ENCODE measurements at places on chromosomes 7 and 10.

DNA sequence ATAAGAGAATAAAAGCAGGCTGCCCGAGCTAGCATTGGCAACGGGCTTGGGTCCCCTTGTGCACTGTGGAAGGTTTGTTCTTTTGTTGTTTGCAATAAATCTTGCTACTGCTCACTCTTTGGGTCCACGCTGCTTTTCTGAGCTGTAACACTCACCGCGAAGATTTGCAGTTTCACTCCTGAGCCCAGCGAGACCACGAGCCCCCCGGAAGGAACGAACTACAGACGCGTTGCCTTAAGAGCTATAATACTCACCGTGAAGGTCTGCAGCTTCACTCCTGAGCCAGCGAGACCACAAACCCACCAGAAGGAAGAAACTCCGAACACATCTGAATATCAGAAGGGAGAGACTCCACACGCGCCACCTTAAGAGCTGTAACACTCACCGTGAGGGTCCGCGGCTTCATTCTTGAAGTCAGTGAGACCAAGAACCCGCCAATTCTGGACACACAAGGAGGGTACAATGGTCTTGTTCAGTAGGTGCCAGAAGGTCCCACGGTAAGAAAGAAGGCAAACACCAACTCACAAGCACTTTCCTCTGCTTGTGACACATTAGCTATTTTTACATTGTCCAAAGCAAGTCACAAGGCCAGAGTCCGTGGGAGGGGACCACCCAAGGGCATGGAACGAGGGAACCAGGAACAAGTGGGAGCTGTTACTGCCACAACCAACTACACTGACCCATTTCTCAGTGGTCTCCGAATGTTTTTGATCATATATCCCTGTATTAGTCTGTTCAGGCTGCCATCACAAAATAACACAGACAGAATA is 29.2 kb upstream of the CACUL1 start:
- no peak for DNase-seq

DNA sequence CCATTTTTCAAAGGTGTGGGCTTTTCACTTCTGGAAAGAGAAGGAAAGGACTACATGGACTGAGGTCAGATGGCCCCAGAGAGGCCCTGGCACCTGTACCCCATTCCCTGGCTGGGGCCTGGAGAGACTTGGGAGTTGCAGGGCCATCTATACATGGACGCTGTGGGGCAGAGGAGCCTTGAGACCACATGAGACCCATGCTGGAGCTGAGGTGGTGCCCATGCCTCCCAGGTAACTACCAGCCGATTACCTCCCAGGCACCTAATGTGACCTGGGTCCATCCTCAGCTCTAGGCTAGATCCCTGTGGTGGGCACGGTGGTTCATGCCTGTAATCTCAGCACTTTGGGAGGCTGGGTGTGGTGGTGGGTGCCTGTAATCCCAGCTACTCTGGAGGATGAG is 81.3 kb downstream of the GPR26 start:
- no peak for DNase-seq

DNA sequence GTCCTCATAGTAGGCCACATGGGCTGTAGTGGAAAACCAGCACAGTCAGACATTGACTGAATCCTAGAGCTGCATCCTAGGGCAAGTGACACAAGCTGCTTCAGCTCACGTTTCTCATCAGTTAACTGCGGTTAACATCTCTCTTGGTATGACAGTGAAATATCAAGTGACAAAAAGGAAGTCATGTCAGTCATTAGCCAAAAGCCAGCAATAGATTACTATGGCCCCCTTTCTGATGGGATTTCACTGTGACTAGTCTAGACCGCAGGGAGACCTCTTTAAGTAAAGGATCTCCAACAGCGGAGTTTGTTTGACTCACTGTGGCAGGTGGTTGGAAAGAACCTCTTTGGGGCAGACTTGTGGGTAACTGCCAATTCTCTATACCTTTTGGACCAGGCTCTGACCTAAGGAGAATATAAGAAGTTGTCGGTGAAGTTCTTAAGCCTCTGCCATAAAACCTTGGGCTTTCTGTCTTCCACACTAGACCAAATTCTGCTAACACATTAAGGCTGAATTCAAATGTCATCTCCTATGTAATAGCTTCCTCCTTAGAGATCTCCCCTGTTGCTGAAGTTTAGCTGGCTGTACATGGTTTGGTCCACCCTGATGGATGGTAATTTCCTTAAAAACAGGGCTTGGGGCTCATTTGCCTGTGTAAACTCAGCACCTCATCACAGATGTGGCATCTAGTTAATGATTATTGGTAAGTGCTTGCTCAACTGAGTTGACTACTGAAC is 115.3 kb downstream of the SGMS1 start:
- DNase-seq, result no peak

GRCh38 chr7:150314639-150315239 is 8.4 kb upstream of the LRRC61 start:
- DNase-seq, result no peak

DNA sequence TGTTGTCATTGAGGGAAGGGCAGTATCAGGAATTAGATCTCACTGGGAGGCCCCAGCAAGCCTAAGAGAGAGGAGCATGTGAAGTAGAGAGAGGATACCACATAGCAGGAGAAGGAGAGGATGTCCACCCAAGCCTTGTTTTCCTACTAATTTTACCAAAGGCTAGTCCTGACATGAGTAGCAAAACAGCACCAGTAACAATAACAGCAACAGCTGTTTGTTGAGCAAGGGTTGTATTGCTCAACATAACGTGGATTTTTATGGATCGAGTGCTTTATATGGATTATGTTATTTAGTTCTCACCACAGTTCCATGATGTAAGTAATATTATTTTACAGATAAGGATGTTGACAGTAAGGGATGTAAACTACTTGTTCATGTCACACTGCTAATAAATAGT is 135.2 kb upstream of the DLX6 start:
- no peak for DNase-seq

- DNase-seq, result peak; percentile 22
Measured at GRCh38 chr7:4809091-4809591, 33.7 kb downstream of the AP5Z1 start.

DNA sequence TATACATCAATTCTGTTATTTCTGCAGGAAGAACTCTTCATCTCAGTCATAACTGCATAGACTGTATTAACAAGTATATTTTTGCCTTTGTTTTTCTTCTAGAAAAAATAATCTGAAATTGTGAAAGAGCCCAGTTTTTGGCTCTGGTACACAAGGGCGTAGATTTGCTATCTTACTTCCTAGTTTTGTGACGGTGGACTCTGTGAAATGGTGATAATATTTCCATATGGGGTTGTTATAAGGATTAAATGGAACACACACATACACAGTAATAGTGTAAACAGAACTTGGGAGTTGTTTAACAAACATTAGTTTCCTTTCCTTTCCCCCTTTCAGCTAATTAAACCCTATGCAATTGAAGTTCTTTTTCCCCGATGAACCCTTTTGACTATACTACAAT is 108.7 kb downstream of the MKLN1 start:
- no peak for DNase-seq

DNA sequence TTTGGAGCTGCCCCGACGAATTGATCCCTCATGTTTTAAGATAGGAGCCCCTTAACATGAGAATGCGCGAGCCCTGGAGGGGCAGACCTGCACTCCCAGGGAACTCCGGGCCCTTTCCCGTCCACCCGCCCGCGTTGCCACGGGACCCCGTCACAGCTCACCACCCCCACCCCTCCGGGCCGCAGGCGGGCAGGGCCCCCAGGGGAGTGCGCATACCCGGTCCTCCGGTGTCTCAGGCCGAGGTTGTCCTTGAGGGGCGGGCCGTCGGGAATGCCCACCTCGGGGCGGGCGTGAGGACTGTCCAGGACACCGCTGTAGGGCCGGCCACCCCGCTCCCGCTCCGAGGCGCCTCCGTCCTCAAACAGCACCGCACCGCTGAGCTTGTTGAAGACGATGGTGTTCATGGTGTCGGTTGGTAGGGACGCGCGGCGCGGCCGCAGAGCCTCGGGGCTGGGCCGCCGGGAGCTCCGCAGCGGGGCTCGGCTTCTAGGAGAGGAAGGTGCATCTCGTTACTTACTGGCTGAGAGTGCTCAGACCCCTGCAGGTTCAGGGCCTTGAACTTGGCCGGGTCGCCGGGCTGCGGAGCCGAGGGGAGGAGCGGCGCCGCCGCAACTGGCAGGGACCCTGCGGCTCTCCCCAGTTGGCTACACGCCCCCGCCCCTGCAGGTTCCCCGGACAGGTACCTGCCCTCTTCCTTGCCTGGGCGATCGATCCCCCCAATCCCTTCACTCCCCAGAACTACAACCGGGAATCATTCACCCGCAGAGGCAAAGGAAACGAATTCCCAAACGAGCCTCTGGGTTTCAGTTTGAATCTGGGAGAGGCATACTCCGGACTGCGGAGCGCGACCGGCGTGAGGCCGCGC is 2.4 kb downstream of the MKX start:
- peak; percentile 24 for DNase-seq

- no peak for DNase-seq
Measured at GRCh38 chr10:36766940-36767339, 358.5 kb upstream of the ANKRD30A start.

GRCh38 chr7:98877146-98877545 is 1.2 kb upstream of the TRRAP start:
- no peak for DNase-seq

- no peak for DNase-seq
Measured at GRCh38 chr7:123847868-123848267, 2.9 kb downstream of the HYAL4 start.

- DNase-seq, result no peak
Measured at GRCh38 chr7:135771961-135772638, 23.5 kb upstream of the FAM180A start.

DNA sequence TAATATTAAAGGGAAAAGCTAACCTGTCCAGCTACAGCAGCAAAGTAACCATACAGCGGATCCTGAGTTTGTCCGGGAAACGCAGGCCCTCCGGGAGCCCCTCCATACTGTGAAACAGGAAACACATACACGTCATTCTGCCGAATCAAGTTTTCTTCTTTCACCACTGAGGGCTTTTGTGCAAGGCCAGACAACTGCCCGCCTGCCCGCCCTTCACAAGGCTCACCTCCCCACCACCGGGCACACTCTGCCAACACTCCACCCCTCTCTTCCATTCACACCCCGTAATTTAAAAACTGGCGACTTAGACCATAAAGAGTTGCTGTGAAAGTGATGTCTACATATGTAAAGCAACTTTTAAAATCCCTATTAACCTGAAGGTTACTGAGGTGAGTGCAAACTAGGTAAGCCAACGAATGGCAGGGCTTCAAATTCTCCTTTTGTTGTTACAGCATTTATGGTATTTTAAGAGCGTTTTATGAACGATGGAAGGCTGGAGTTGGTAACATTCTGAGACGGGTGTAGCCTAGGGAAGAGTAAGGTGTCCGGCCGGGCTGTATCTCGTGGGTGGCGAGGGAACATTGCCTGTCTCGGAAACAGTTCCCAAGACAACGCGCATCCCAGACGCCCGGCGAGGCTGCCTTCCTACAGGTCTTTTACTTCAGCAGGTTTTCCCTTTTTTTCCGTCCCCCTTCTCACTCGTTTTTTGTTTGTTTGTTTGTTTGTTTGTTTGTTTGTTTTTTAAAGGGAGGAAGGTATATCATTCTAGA is 817 bp downstream of the SRI start:
- peak; percentile 41 for DNase-seq

GRCh38 chr7:8305104-8305503 is 43.1 kb upstream of the ICA1 start:
- no peak for DNase-seq

DNA sequence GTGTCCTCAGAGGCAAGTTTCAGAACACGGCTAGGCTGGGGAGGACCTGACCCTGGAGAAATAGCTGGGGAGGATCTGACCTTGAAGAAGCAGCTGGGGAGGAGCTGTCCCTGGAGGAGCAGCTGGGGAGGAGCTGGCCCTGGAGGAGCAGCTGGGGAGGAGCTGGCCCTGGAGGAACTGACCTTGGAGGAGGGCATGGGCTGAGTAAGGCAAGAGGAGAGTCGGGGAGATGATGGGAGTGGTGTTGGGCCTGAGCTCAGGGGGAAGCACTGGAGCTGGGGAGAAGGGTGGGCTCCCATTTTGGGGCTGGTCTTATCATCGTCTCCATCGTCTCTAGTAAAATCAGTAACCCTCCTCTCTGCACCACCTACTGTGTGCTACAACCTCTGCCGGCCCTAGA is 179.8 kb upstream of the SHH start:
- DNase-seq, result no peak

DNA sequence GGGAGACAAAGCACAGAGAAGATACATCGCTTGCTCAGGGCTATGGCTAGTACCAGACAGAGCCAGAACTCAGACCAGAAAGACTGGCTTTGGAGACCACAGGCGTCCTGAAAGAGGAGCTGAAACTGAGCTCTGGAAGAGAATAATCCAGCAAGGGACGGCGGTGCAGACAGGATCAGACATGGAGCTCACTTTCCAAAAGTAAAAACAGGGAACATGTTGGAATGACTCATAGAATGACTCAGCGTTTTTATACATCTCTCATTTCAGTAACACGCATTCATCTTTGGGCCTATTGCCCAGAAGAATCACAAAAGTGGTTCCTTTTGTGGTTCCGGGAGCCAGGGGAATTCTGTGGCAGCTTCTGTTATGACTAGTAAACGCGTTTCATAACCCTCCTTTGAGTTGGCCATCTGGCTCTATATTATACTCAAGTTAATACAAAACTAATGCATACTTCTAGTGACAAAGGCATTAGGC is 37.2 kb downstream of the PLEKHS1 start:
- DNase-seq, result no peak

GRCh38 chr10:97250952-97251351 is 41.5 kb downstream of the ARHGAP19 start:
- no peak for DNase-seq

GRCh38 chr7:82275342-82275741 is 168.2 kb downstream of the CACNA2D1 start:
- DNase-seq, result no peak

DNA sequence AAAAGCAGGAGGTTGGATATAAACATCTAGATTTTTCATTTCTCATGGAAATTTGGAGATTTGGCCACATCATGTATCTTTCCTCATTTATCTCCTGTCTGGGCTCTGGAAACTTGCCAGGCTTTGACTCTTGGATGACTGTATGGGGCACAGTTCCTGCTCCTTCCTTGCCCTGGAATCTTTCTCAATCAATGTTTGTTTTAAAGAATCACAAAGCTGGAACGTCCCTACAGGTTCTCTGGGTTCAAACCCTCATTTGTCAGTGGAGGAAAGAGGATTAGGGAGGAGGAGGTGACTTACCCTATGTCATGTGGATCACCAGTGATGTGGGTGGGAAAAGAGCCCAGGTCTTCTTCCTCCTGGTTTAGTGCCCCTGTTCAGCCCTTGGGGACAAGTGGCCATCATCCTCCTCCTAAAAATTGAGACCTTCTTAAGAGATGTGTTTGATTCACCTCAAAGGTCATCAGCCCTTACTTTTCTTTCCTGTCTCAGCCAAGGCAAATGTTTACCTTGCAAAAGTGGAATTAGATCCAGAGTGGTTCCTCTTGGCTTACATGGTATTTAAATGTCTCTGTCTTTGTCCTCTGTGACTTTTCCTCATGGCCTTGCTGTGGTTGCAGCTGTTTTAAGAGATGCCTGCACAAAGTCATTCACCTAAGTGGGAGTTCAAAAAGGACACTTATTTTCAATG is 38.8 kb upstream of the PDZD8 start:
- no peak for DNase-seq
